Dermis blood vessel endothelial cell (primary cell): ENCODE measurements at places on chromosomes 7 and 10. TPM values are rescaled to one million over a fixed set of nuclear protein-coding genes. Genes with fewer than 3 reads are reported as not detected.

DNA sequence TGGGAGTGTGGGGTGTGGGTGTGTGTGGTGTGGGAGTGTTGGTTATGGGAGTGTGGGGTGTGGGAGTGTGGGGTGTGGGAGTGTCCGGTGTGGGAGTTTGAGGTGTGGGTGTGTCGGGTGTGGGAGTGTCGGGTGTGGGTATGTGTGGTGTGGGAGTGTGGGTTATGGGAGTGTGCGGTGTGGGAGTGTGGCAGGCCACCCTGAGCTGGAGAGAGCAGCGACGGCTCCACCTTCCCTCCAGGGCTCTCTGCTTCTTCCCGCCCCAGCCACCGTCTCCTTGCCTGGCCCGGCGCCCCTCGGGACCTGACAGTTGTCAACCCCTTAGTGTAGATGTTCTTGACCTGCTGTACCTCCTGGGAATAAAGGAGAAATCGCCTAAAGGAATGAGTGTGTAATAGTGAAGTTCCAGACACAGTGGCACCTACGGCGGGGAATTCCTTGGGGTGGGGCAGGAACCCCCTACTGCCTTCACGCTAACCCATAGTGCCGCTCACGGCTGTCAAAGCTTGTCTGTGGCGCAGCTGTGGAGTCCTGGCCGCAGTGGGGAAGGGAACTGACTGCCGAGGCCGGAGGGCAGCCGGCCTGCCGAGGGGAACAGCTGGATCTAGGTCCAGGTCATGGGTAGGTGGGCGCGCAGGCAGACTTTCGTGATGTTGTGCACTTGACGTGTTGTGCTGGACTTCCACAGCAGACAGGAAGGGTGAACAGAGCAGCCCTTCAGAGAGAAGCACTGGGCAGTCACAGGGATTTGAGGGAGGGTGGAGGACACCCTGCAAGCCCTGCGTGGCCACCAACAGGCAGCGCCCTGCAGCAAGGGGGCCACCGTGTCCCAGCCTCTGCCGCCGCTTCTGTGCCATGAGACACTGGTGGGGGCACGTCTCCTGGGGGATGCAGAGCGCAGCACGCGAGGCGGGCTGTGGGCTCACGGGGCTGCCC, 49.0 kb upstream of the EN2 start:
- DNase-seq, result no peak

- DNase-seq, result no peak
Observed at GRCh38 chr7:100119970-100120732, 717 bp downstream of the CNPY4 start.

- no peak for DNase-seq
Observed at GRCh38 chr10:125333209-125333591, 172.8 kb upstream of the CTBP2 start.

- no peak for DNase-seq
Observed at GRCh38 chr7:96614154-96614867, 95.3 kb downstream of the SEM1 start.

DNA sequence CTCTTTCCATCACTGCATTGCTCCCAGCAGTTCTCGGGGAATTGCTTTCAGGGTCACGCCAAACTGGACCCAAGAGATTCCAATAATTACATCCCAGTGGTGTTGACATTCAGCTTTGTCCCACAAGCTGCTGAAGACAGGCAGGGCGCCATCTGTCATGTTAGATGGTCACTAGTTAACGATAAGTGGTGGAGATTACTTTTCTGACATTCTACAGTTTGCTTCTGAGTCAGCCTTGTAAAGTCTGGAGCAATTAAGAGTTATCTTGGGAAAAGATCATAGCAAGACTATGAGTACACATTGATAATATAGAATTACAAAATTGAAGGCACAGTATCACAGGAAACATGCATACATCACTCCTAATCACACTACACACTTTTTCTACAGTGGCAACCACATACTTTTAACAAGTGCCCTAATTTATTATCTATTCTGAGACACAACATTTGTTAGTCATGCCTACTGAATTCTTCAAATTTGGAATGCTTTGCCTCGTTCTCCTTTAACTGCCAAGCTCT, 41.9 kb downstream of the SEMA3C start:
- DNase-seq, result no peak

DNA sequence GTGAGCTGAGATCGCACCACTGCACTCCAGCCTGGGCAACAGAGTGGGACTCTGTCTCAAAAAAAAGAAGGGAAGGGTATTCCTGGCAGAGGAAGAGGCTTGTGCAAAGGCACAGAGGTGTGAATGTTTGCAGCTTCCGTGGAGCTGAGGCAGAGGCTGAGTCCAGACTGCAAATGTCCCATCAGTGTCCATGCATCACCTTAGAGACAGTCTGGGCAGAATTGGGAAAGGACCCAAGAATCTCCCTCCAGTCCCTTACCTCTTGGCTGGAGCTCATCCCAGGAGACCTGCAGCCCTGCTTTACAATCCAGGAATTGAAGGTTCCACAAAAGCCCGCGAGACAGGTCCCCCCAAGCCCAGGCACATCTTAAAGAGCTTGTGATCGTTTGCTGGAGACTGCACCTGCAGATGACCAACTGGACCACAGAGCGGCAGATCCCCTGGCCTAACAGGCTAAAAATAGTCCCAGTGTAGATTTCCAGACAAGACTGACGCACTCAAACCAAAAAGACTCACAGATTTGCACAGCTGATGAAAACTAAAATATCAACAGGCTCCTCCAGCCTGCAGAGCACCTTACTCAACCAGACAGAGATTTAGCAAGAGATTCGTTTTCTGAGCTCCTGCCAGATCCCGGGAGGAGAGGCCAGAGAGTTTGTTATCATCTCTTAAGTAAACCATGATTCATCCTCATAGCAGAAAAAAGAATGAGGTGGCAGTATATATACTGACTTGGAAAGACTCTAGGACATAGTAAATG, 22.9 kb upstream of the NANOS1 start:
- peak; percentile 20 for DNase-seq

- DNase-seq, result no peak
Observed at GRCh38 chr10:116469437-116469836, 41.8 kb downstream of the PNLIPRP3 start.

- no peak for DNase-seq
Observed at GRCh38 chr10:1102831-1103230, 46.6 kb downstream of the WDR37 start.

DNA sequence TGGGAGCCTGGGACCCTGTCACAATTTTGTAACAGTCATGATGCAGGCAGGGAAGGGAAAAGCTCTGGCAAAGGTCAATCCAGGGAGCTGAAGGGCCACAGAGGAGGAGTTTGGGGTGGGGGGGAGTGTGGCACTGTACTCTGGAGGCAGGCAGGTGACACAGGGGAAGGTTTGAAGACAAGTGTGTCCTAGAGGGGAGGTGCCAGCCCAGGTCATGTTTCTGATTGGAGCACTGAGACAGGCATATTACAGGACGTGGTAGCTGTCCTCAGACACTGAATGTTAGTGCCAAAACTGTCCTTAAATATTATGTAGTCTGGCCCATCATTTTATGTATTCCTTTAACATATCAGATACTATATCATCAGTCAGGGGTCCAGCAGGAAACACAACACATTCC, 75.6 kb upstream of the LRRC4 start:
- no peak for DNase-seq

DNA sequence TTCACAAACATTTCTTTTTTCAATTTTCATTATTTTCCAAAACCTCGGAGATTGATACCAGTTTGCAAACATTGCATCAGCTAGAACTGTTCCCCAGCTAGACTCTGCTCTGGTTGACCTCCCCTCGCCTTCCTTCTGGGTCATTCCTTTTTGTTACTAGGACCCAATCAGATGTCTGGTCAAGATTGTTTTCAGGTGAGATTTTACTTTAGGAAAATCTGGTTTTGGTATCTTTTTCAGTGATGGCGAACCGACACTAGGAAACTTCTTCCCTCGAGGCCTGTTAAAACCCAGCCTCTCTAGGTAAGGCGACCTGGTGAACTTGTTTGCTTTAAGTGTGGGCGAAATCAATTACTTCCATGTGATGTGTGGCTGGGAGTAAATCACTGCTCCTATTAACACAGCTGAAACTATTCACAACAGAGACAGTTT, 8.4 kb downstream of the PROSER2 start:
- DNase-seq, result no peak

- DNase-seq, result no peak
Observed at GRCh38 chr7:38025815-38026214, 105.4 kb downstream of the EPDR1 start.

DNA sequence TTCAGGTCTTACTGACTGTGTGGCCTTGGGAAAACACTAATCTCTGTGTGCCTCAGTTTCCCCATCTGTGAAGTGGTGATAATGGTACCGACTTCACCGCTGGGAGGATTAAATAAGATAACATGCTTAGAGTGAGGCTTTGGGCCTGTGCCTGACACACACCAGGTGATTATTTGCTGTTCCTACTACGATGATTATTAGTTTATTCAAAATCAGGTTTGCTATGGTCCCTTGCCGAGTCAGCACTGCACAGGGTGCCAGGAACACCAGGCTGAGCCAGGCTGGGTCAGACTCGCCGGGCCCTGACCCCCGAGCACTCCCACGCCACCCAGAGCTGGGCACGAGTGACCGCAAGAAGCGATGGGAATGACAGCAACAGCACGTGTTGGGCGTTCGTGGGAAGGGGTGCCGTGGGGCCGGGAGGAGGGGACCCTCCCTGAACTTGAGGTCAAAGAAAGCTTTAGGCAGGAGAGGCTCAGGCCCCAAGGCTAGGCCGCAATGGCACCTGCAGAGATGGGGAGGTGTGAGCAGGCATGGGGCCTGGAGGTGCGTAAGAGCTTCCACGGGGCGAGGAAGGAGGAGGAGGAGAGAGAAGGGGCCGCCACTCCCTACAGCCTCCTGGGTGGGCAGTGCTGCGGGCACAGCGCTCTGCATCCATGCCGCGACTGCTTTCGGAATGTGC, 325.4 kb downstream of the DNAJB6 start:
- DNase-seq, result no peak

DNA sequence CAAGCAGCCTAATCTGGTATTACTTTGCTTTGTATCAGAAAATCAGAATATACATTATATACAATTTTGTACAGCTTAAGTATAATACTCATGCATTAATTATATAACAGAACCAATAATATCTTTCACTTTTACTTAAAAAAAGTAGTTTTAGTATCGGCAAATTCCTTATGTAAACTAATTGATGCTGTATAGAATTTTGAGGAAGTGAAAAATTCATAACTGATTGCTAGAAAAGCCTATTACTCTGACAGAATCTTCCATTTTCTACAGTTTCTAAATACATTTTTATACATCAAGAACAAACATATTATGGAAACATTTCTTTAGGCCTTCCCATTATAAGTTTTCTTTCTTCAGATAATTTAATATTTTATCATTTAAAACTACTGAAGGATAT, 124.0 kb upstream of the GPR22 start:
- no peak for DNase-seq

- no peak for DNase-seq
Observed at GRCh38 chr10:69359594-69359993, 57.1 kb downstream of the TACR2 start.

- no peak for DNase-seq
Observed at GRCh38 chr10:18252086-18252485, 111.9 kb downstream of the CACNB2 start.

DNA sequence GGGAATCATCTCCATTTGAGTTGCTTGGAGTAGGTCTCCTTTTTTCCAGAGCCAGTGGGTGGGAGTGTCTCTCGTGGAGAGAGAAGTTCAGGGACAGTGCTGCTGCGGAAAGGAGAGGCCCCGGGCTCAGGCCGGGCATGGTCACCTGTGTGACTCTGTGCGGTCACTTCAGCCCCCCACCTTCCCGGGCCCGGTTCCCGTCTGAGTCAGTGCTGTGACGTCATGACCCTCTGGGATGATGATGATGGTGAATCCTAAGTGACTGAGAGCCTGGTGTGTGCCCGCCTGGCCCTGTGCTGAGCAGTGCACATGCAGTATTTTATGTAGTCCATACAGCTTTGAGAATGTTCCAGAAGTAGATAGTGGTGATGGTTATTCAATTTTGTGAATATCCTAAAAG, 32.6 kb upstream of the AP5Z1 start:
- no peak for DNase-seq

DNA sequence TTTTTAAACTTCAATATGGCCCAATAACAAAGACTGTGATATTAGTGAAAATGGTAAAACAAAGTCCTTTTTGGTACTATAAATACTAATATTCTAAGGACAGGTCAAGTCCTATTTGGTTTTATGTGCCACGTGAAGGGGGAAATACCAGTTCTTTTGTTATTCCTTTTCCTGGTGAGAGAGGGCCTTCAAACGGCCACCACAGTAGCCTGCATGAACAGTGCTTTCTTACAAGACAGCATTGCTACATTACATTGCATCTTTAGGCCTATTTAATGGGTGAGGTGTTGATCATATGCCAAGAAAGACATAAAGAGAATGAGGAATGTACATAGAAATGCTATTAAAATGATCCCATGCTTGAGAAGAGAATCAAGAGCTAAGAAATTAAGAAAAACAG, 214.8 kb downstream of the LRRTM3 start:
- no peak for DNase-seq

- DNase-seq, result peak; percentile 91
Observed at GRCh38 chr7:5677538-5678294, 103.7 kb downstream of the RNF216 start.

DNA sequence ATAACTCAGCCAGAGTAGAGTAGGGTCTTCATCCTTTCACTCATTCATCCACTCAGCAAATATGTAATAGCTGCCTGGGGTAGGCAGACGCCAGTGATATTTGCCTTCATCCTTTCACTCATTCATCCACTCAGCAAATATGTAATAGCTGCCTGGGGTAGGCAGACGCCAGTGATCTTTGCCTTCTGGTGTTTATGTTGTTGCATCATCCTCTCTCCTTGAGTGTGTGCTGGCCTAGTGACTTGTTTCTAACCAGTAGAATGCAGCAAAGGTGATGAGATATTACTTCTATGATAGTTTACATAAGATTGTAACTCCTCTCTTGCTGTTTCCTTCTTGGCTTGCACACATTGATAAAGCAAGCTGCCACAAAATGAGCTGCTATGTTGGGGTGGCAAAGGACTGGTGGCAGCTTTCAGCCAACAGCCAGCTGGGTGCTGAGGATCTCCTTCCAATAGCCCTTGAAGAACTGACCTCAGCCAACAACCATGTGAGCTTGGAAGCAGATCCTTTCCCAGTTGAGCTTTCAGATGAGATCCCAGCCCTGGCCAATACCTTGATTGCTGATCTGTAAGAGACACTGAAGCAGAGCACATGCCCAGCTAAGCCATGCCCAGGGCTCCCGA, 23.2 kb upstream of the MTPN start:
- DNase-seq, result no peak

GRCh38 chr7:69817841-69818635, 219.8 kb downstream of the AUTS2 start:
- no peak for DNase-seq

- DNase-seq, result no peak
Observed at GRCh38 chr10:2019281-2019680, 282.0 kb upstream of the ADARB2 start.

GRCh38 chr7:21364801-21365271, 63.0 kb upstream of the SP4 start:
- no peak for DNase-seq

The PRPS1L1 gene
- 0.14 TPM in 1 of 2 replicates, not detected in the other for total RNA-seq

The CUBN gene
- total RNA-seq, result 6.1 and 27.5 TPM in 2 replicates

The ECHDC3 gene
- 17.4 and 26.0 TPM in 2 replicates for total RNA-seq

The RBP4 gene
- total RNA-seq, result not detected in 2 replicates

The ANXA8L1 gene
- total RNA-seq, result not detected in 2 replicates

The AGMO gene
- total RNA-seq, result 1.9 and 6.7 TPM in 2 replicates

The ETV1 gene
- total RNA-seq, result 5.6 and 10.4 TPM in 2 replicates

The NDUFA5 gene
- total RNA-seq, result 34.0 and 39.1 TPM in 2 replicates

The RNF32 gene
- total RNA-seq, result 0.23 and 1.4 TPM in 2 replicates

The AKR1C4 gene
- total RNA-seq, result not detected in 2 replicates

The KCP gene
- total RNA-seq, result 0.17 TPM in 1 of 2 replicates, not detected in the other

The MTERF1 gene
- 10.9 and 15.4 TPM in 2 replicates for total RNA-seq

The SPDYE9 gene
- total RNA-seq, result not detected in 2 replicates

The NEUROG3 gene
- total RNA-seq, result not detected in 2 replicates
